Caki2 (cell line): ENCODE measurements at places on chromosomes 1 and 21.

DNA sequence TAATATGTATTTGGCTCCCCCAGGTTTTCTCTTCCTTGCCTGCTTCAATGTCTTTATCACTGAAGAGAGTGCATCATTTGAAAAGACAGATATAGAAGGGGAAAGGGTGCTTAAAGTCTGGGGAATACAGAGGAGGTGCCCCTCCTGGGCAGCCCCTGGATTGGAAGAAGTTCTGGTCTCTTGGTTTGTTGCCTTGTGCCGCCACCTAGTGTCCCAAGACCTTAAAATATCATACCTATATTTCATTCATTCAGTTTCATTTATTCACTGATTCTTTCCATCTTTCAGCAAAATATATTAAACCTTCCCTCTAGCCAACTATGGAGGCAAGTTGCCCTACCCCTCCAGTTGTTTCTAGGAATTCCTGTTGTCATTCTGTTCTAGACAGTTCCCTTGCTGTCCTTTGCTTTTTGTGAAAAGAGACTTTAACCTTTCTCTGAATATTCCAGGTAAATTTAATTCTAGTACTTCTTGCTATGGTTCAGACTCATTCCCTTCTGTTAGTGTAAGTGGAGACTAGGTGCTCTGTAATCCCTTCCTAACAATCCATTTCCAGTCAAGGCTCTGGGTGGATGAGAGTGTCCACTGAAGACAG, 56.1 kb downstream of the MEF2D start:
- DNase-seq, result peak; percentile 25

- DNase-seq, result no peak
Measured at GRCh38 chr21:35127851-35128250, 78.7 kb upstream of the RUNX1 start.

GRCh38 chr1:113941245-113941559, 12.1 kb downstream of the HIPK1 start:
- no peak for DNase-seq

DNA sequence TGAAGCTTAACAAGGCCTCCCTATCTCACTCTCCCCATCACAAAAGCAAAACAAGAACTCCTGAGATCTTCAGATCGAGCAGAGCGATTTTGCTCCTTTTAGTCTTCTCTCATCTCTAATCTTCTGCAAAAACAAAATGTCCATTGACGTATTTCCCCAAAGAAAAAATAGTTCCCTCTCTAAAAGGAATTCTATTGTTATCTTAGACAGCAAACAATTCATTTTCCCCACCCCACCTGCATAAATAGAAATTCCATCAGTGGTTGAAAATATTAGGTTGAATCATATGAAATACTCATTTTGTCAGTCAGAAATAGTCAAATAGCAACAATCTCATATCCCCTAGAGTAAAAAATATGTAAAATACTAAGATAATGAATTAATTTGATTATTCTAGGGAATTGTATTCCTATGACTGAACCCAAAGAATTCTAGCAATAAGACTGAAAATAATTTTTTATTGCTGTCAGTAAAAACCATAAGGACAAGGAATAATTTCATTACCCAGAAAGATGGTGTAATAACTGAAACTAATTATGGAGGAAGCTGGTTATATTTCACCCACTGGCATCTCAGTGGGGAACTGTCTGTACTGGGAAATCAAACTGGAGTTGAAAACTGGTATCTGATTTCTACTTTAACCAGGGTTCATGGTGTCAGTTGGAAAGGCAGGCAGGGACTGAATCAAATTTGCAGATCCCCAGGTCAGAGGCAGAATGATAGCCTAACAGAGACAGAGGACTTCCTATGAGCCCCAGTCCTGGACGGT, 51.3 kb downstream of the RHOU start:
- DNase-seq, result no peak

- DNase-seq, result no peak
Measured at GRCh38 chr1:204943495-204943894, 72.8 kb downstream of the NFASC start.

DNA sequence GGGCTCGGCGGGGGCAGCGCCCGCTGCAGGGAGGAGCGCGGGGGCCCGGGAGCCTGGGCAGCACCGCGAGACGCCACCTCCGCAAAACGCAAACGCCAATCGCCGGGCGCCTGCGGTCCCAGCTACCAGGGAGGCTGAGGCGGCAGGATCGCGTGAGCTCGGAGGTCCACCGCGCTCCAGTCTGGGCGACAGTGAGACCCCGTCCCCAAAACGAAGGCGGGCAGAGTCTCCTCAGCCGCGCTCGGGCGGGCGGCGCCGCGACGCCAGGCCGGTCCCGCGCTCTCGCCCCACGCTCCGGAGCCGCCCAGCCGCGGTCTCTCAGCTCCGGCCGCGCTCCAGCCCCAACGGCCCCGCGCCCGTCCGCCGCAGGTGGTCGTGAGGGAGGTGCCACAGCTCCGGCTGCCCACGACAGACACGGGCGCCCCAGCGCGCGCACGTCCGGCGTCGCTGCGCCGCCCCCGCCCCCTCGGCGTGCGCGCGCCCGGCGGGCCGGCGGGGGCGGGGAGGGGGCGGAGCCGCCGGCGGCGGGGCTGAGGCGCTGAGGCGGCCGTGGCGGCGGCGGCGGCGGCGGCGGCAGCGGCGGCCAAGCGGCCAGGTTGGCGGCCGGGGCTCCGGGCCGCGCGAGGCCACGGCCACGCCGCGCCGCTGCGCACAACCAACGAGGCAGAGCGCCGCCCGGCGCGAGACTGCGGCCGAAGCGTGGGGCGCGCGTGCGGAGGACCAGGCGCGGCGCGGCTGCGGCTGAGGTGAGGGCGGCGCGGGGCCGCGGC, at the start of gene ADARB1:
TSS of gene ADARB1 (plus strand) at position 533 of the 770 bp plus-strand sequence. CDS start 97,077 bp downstream, outside the sequence.
- DNase-seq, result peak; percentile 47

- DNase-seq, result no peak
Measured at GRCh38 chr1:150420560-150421265, 56.8 kb downstream of the RPRD2 start.

- no peak for DNase-seq
Measured at GRCh38 chr1:155026154-155026553, 7.4 kb downstream of the DCST2 start.

GRCh38 chr1:30194046-30194619, 529.3 kb downstream of the MATN1 start:
- DNase-seq, result no peak

GRCh38 chr1:81121306-81121705, 679.4 kb upstream of the ADGRL2 start:
- no peak for DNase-seq

- DNase-seq, result peak; percentile 89
Measured at GRCh38 chr1:203512848-203513584, 19.1 kb downstream of the OPTC start.

- DNase-seq, result no peak
Measured at GRCh38 chr21:20207335-20207734, 790.9 kb upstream of the NCAM2 start.

GRCh38 chr1:32536764-32537163, 2.5 kb upstream of the ZBTB8A start:
- no peak for DNase-seq

- DNase-seq, result no peak
Measured at GRCh38 chr1:82225421-82226185, 424.9 kb downstream of the ADGRL2 start.

DNA sequence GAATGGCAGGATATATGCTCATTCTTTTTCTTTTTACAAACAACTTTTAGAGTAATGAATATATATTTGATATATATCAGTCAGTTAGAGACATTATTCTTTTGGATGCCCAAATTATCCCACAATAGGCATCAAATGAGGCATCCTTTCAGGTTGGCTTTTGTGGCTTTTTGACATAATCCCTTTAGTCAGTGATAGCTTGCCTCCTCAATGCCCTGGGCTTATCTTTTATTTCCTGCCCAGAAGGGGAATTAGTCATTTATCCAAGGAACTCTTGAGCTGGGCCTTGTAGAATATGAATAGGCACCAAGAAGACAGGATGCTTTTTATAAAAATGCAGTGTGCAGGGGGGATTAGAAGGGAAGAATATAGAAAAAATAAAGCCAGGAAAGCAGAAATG, 22.2 kb downstream of the EPHX4 start:
- DNase-seq, result no peak

GRCh38 chr1:212186427-212187207, 98.6 kb upstream of the PPP2R5A start:
- no peak for DNase-seq

GRCh38 chr1:221801251-221801661, 59.4 kb upstream of the DUSP10 start:
- no peak for DNase-seq

- no peak for DNase-seq
Measured at GRCh38 chr1:241962153-241962552, 4.6 kb downstream of the BECN2 start.

- no peak for DNase-seq
Measured at GRCh38 chr1:6948861-6949260, 163.6 kb downstream of the CAMTA1 start.

DNA sequence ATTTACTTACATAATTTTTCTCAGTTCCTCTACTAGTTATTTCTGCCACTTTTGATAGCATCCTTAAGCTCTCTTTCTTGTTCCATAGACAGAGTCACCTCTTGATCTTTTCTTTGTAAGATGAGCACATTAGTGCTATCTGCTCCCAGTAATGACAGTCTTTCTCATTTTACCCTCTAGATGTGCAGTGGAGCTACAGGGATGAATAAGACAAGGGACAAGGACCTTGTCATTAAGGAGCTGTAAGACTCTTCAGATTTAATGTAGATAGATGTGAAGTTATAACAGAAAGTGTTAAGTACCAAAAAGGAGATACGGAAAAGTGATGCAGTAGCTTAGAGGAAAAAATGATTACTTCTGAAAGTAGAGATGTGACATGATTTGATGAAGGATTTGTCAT, 20.4 kb downstream of the SCP2 start:
- no peak for DNase-seq

DNA sequence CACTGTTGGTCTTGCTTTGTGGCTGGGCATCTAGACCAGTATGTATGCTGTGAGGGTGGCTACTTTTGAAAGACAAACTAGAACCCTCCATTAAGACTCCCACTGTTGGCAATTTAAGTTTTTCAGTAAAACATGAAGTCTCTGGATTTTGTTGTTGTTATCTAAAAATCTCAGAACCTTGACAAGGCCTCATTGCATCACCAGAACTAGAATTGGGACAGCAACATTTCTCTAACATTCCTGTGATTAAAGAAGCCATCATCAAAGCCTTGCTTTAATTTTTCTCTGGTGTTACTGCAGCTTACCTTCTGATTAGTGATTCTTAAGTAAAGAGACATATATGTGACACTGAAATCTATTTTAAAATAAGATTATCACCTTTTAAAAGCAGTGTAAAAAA, 4.5 kb downstream of the TRIM67 start:
- no peak for DNase-seq

DNA sequence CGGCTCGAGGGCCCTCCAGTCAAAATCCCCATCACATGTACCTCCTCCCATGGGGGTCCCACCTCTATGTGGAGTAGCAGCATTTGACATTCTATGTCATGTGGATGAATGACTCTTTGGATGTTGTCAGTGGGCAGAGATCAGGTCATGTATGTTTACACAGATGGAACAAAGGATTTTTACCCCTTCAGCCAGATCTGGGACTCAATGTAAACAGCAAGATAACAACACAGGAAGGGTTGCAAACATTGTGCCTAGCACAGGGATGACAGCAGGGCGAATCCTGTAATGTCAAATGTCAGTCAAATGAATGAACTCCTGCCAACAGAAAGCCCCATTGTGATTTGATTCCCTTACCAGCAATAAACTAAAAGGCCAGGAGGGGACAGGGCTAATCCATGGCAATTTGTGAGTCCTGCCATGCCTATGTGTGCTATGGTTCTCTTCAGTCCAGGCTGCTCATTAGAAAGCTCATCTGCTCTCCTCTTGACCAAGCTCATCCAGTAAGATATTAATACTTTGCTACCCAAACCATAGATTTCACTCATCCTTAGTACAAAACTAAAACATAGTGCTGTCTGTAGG, 60.3 kb downstream of the PGBD5 start:
- no peak for DNase-seq

DNA sequence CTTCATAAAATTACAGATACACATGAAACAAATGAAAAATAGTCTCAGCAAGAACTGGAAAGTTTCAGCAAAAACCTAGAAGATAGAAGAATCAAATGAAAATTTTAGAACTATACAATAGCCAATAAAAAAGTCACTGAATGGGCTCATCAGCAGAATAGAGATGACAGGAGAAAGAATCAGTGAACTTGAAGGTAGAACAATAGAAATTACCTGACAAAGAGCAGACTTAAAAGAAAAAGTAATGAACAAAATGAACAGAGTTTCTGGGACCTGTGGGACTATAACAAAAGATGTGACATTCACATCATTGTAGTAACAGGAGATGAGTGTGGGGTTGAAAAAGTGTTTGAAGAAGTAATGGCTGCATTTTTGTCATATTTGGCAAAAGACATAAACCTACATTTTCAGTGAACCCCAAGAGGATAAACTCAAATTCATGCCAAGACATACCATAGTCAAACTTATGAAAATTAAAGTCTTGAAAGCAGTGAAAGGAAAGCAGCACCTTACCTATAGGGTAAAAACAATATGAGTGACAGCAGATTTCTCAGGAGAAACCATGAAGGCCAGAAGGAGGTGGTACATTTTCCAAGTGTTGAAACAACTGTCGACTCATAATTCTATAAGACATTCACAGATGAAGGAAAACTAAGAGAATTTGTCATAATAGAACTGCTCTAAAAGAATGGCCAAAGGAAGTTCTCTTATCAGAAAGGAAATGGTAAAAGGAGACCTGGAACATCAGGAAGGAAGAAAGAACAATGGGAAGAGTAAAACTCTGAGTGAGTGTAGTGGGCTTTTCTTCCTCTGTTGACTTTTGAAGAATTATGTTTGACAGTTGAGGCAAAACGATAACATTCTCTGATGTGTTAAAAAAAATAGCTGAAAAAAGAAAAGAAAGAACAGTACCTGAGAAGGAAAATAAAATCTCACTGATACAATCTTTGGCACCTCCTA, 23.5 kb downstream of the NTPCR start:
- DNase-seq, result no peak

DNA sequence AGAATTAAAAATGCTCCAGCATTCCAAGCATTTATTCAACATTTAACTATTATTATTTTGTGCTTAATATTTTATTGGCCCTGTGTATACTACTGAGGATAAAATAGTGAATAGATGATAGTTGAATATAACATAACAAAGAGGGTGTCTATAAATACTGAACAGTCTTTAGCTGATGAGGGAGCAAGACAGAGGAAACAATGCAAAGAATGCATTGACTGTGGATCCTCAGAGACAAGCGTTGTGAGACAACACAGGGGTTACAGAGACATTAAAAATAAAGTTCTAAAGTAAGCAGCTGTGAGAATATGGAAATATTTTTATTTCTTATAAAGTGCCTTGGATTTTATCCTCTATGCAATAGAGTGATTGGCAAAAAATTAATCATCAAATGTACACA, 1133.1 kb downstream of the PLA2G4A start:
- no peak for DNase-seq

- DNase-seq, result no peak
Measured at GRCh38 chr1:157097692-157098091, 1.9 kb downstream of the ETV3L start.

- DNase-seq, result no peak
Measured at GRCh38 chr1:164618202-164618564, 59.2 kb downstream of the PBX1 start.

GRCh38 chr1:216314379-216315095, 108.7 kb downstream of the USH2A start:
- peak; percentile 39 for DNase-seq

GRCh38 chr1:207035877-207036551, 3.5 kb upstream of the C1orf116 start:
- no peak for DNase-seq
